Putamen (tissue), 1 donor: ENCODE measurements at places on chromosomes 4 and X.

GRCh38 chr4:20735931-20736330, 35.7 kb downstream of the PACRGL start:
- no peak for DNase-seq

- DNase-seq, result no peak
Measured at GRCh38 chrX:13215729-13216128, 104.1 kb downstream of the ATXN3L start.

DNA sequence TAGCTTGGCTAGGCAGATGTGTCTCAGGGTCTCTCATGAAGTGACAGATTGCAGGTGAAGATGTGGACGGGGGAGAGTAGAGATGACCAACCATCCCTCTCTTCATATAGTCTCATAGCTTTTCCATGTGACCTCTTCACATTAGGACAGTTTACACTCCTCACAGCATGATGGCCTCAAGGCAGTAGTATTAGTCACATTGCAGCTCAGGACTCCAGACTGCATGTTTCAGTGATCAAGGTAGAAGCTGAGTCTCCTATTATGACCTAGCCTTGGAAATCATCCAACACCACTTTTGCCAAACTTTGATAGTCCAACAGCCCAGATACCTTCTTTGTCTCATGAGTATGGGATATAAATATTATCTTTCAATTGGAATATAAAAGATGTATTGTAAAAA, 147.7 kb downstream of the GASK1B start:
- no peak for DNase-seq

GRCh38 chr4:74123065-74123728, 24.2 kb upstream of the CXCL2 start:
- no peak for DNase-seq

DNA sequence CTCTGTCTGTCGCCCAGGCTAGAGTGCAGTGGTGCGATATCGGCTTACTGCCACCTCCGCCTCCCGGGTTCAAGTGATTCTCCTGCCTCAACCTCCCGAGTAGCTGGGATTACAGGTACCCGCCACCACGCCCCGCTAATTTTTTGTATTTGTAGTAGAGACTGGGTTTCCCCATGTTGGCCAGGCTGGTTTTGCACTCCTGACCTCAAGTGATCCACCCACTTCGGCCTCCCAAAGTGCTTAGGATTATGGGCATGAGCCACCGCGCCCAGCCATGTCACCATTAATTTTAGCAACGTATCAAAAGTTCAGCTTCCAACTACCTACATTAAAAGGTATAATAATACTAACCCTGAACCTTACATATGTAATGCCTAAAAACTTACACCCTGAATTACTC, 940 bp upstream of the UTP3 start:
- DNase-seq, result peak; percentile 4
